ENCODE measurements at places on chromosomes 1 and 21. TPM values are rescaled to one million over a fixed set of nuclear protein-coding genes. Genes with fewer than 3 reads are reported as not detected.

The RORC gene
- 11.8 TPM for polyA plus RNA-seq

The AMY2A gene
- polyA plus RNA-seq, result not detected

The AGBL4 gene
- polyA plus RNA-seq, result 0.22 TPM

The FLG gene
- polyA plus RNA-seq, result 1.1 TPM

The ERICH3 gene
- polyA plus RNA-seq, result 0.08 TPM

The AMY1C gene
- polyA plus RNA-seq, result not detected

The UBL4B gene
- polyA plus RNA-seq, result not detected

The DCDC2B gene
- polyA plus RNA-seq, result 0.67 TPM

The PGLYRP4 gene
- not detected for polyA plus RNA-seq

The RHOU gene
- polyA plus RNA-seq, result 21.2 TPM

The RUNX3 gene
- 0.72 TPM for polyA plus RNA-seq

The SERTAD4 gene
- 2.7 TPM for polyA plus RNA-seq

The DYNLT5 gene
- polyA plus RNA-seq, result 4.5 TPM

Data from hindlimb muscle (tissue), 1 donor.